AG20443 (cell line): ENCODE measurements at places on chromosomes 12 and 14.
A peak's percentile ranks its signal among the peaks of the same experiment; 100 is the strongest.

DNA sequence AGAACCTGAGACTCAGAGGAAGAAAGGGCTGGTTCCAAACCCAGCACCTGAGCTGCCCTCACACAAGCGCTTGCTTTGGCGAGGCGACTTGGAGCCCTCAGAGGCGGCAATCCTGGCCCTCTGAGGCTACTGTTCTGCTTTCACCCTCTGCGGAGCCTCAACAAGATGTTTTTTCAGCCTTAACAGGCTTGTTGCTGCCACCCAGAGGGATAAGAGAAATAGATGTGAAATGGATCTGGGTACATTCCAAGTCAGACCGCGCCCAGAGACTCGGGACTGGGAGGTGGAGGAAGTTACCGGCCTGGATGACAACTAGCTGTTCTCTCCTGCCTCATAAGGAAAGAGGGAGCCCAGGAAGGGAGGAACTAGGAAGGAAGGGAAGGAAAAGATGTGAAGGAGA is 89.6 kb downstream of the TTC7B start:
- DNase-seq: peak; percentile 66

- DNase-seq: no peak
Measured at GRCh38 chr14:89401241-89401640, 15.8 kb downstream of the FOXN3 start.

DNA sequence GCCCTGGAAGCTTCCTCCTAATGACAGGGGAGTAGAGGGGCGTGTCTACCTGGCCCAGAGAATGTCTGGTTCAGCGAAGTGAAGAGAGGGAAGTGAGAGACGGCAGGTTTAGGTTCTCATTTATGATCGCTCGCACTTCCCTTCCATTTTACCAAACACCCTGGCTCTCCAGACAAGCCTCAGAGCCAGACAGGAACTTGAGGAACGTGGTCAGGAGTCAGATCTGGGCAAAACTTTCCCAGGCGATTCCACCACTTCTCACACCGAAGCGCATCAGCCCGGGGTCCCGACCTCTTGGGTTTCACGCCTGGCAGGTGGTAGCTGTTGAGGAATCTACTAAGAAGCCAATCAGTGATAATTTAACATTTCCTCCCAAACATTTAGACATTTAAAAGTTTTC is 21.3 kb downstream of the ACTN1 start:
- no peak for DNase-seq

DNA sequence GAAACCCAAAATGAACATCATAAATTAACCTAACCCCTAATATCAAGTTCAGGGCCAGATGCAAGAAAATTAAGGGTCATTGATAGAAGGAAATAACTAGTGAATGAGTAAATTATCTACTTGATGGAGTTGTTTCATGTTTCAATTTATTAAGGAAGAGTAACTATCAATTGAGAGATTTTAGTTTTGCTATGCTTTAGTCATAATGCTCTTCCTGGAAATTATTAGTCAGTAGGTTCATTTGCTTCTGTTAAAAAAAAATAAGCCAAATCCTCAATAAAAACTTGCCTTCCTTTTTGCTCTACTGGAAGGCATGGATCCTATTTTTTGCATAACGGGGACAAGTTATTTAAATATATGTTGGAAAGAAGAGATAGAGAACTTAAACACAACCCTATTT is 59.0 kb upstream of the HIF1A start:
- DNase-seq: no peak

DNA sequence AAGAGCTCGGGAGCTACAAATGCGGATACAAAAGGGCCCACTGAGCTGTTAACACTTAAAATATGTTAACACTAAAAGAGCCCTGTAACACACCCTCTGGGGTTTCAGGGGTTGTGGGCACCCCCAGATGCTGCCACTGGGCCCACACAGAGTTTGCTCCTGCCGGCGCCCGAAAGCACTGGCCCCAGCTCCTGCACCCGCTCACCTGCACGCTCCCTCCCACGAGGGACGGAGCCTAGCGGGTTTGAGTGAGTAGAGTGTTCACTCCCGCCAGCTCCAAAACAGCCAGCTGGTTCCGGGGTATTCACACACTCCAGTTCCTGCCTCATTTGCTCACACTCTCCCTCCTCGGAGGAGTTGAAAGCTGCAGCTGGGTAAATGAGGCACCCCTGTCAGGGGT is 357.7 kb downstream of the ETNK1 start:
- no peak for DNase-seq

GRCh38 chr12:105382771-105383622 is 52.5 kb downstream of the C12orf75 start:
- DNase-seq: peak; percentile 78

- no peak for DNase-seq
Measured at GRCh38 chr14:78143489-78144145, 26.6 kb upstream of the NRXN3 start.

GRCh38 chr14:77133720-77134338 is 7.8 kb downstream of the ZDHHC22 start:
- DNase-seq: peak; percentile 79

DNA sequence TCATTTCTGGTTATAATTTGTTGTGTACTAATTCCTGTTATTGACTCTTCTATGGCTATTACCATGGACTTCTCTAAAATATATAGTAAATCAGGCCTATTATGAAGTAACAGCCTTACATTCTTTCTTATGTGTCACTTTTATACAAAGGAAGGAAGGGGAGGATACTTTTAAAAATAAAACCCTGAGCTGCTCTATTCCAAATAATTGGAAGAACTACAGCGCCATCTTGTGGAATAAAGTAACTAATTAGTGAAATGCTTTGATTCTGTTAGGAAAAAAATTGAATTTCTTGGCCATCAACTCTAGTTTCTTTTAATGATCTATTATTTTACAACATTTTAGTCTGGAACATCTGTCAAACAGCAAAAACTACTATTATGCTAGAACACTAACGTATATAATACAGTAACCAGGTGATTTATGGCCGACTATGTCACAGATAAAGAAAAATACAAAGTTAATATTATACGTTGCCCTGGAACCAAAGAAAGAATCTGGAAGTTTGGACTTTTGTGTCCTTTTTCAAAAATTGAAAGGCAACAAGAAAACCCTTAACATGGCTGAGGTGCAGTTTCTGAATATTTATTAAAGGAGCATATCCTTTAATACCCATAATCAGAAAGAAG is 55.0 kb upstream of the NELL2 start:
- DNase-seq: peak; percentile 45

- DNase-seq: no peak
Measured at GRCh38 chr12:8127138-8127537, 3.7 kb downstream of the CLEC4A start.

GRCh38 chr12:86948851-86949250 is 692.7 kb upstream of the MGAT4C start:
- no peak for DNase-seq

GRCh38 chr14:69363964-69364363 is 34.1 kb downstream of the ERH start:
- no peak for DNase-seq

- no peak for DNase-seq
Measured at GRCh38 chr14:94058128-94058673, 22.8 kb downstream of the DDX24 start.

DNA sequence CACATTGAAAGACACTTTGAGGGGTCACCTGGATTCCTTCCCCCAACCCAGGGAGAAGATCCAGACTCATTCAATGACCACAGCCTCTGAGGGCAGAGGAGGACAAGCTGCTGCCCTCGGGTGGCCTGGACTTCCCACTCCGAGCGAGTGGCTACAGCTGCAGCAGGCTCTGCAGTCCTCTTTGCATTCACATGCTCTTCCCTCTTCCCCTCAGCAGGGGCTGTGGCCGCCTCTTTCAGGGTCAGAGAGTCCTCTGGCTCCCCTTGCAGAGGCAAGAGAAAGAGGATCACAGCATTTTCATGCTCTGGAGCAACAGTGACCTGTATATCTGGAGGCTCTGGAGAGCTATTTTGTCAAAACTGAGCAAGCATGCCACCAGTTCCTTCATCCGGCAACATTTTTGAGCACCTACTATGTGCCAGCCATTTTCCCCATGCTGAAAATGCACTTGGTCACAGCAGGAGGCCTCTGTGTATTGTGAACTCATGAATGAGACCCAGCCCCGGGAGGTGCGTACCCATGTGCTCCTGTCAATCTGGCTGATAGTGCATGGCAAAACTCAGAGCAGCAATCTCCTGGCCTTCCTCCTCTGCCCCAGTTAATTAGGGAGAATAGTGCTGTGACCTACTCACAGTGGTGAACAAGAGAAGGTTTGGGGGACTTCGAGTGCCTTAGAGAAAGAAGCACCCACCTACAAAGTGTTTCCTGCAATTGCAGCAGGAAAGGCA is 42.9 kb upstream of the KCNA5 start:
- no peak for DNase-seq

DNA sequence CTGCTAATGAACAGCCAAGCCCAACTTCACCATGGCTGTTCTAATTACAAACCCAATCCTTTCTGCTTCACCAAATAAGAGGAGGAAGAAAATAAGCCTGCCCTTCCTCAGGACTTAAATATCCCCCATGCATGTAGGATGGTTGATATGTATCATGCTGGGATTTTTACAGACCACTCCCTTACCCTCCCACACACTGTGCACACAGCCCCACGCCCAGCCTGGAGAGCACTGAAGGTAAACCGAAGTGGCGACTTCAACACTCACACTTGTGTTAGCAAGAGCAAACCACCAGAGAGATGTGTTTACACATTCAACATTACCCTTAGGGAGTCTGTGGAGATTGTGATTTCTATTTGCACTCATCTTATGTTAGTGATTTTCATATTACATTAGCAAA is 241.2 kb downstream of the EGLN3 start:
- DNase-seq: no peak

DNA sequence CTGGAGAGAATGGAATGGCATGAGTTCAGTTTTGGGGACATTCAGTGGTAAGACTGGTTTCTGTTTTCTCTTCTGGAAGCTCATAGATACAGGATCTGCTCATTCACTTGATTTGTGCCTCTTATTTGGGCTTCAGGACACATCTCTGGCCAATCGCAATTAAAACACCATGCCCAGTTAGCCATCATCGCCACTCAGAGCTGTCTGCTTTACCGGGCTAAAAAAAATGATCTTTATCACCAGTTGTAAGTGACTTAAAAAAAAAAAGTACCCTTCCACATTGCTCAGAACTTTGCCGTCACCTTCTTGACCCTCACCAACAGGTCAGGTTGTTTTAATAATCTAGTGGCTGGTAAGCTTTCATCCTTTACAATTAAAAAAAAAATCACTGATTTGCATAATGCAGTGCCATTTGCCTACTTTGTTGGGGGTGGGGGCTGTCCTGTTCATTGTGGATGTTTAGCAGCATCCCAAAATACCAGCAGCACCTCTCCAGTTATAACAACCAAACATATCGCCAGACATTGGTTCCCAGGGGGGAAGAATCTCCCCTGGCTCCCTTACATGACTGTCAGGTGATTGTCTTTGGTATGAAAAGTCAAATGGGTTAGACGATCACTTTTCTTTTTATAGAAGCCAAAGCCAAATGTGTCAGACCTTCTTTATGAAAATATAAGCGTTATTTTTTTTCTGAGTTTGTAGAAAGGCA is 150.1 kb downstream of the PRKCH start:
- DNase-seq: no peak

GRCh38 chr14:69101331-69101826 is 51.5 kb downstream of the DCAF5 start:
- peak; percentile 77 for DNase-seq

DNA sequence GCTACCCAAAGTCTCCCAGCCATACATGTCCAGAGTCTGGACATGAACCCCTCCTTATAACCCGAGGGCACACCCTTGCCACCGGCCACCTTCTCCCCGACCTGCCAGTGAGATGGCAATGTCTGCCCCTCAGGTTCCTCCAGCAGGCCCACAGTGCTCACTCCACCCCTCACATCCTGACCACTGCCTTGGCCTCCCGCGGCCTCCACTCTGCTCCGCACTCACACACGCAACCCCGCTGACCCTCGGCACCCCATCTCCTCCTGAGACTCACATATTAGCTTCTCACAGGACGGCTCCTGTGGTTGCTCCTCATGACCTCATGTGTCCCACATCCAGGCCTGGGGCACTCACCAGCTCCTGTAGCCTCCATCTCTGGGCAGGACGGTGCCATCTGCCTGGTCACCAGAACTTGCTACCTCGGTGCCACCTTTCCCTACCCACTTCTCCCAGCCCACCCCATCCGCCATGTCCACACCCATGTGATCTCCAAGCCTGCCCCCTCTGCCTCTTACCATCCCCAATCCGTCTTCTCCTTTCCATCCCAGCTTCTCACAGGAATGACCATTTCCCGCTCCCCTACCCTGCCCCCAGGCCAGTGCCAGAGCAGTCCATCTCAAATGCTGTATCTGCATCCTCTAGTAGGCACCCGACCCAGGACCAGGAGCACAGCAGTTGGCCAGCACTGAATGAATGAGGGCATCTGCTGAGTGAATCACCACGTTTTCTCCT is 198.6 kb upstream of the DIO3 start:
- DNase-seq: no peak

DNA sequence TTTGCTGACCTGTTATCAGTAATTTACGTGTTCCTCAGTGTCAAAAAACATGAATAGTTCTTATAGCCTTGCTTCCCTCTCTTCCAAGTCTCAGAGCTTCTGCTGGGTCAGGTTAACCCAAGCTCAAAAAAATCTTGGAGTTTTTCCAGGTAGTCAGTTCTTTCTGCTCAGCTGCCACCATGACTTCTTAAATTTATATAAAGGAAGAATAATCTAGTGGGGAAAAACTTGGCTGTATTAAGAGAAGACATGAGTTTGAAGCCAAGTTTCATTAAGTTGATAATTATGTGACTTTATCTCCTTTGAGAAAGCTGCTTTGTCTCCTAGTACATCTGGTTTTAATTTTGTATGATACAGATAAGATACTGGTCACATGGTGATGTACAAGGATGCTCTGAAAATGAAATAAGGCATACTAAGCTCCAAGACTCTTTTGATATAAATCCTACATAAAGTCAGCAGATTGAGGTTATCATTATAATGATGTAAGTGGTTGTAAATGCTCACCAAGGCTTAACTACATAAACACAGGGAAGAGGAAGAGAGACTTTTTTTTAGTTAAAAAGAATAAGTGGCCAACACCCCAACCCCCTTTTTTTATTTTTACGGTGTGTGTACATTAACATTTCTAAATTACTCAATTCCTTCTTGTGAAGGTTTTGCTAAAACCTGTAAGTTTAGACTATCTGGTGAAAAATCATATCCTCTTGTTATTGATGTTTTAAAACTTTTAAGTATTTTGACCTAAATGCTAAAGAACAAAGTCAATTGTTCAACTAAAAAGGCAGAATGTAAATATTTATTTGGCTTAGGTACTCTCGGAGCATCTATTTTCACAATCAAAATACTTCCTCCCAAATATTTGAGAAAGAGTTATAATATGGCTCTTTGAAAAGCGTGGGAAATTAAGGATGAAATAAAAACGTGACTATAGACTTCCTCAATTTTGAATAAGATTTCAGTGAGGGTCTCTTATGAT is 84.1 kb upstream of the SLC38A2 start:
- DNase-seq: no peak

DNA sequence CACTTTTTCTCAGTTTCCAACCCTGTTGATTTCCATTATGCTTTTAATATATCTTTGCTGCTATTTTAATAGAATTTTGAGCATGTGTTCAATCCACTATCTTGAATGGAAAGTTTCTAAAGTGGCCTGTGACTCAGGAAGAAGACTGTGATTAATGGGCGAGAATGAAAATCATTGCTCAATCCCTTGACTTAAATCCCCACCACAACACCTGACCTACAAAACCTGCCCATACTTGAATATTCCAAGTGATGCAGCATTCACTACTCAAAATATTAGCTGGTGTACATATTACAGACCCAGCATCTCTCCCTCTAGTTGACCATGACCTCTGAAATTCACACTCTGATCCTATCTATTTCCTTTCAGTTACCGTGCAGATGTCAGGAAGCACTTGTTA is 1.3 kb upstream of the OAS3 start:
- DNase-seq: no peak

GRCh38 chr12:97312570-97313135 is 150.0 kb upstream of the RMST start:
- DNase-seq: no peak
